ENCODE measurements at places on chromosomes 11 and 22.
A peak's percentile ranks its signal among the peaks of the same experiment; 100 is the strongest.

DNA sequence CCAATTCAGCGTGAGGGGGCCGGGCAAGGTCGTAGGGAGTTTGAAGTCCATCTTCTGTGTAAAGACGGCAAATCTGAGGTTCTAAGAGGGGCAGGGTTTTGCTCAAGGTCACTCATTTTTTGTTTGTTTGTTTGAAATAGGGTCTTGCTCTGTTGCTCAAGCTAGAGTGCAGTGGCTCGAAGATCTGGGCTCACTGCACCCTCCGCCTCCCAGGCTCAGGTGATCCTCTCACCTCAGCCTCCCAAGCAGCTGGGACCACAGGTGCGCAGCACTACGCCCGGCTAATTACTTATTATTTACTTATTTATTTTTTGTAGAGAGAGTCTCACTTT lies 355 bp upstream of the AP1B1 start:
- no peak for DNase-seq

- no peak for DNase-seq
Measured at GRCh38 chr11:74766905-74767304, 18.3 kb downstream of the RNF169 start.

GRCh38 chr11:1411301-1411700 lies 21.6 kb downstream of the BRSK2 start:
- DNase-seq = no peak

DNA sequence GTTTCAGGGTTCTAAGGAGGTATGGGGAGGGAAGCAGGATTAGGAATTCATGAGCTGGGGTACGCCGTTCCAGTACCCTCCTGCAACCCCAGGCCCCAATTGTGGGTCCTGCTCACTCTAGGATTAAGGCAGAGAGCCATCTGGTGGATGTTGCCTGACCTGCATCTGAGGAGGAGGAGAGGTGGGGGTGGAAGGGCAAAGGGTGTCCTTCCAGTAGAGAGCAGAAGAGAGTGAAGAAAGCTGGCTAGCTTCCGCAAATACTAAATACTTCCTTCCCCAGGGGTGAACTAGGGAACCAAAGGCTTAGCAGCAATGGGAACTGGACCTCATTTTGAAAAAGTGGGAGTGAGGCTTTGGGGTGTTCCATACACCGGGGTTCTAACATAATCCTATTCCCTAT lies 10.6 kb downstream of the LRRC51 start:
- peak; percentile 49 for DNase-seq
